ENCODE measurements at places on chromosomes 3 and 15.

DNA sequence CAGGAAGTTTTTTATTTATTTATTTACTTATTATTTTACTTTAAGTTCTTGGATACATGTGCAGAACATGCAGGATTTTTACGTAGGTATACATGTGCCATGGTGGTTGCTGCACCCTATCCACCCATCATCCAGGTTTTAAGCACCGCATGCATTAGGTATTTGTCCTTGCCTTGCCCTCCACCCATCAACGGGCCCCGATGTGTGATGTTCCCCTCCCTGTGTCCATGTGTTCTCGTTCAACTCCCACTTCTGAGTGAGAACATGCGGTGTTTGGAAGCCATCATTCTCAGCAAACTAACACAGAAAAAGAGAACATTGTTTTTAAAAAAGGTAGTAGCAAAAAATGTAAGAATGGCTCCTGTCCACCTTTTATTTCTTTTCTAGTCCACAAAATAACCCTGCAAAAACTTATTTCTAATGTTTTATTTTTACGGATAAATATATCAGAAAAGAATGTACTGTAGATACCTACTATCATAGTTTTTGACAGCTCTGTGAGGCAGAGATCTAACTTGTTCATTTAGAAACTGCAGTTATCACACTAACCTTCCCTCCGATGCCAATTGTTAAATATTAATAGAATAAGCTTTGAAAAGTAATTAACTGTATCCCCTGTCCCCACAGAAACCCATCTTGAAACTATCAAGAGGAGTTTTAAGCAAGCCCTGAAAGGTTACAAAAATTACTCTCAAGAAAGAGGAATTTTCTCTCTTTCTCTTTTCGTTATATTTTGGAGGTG, 189.2 kb downstream of the LPP start:
- no peak for DNase-seq

GRCh38 chr3:27719314-27720003, 2.7 kb downstream of the EOMES start:
- DNase-seq = no peak

DNA sequence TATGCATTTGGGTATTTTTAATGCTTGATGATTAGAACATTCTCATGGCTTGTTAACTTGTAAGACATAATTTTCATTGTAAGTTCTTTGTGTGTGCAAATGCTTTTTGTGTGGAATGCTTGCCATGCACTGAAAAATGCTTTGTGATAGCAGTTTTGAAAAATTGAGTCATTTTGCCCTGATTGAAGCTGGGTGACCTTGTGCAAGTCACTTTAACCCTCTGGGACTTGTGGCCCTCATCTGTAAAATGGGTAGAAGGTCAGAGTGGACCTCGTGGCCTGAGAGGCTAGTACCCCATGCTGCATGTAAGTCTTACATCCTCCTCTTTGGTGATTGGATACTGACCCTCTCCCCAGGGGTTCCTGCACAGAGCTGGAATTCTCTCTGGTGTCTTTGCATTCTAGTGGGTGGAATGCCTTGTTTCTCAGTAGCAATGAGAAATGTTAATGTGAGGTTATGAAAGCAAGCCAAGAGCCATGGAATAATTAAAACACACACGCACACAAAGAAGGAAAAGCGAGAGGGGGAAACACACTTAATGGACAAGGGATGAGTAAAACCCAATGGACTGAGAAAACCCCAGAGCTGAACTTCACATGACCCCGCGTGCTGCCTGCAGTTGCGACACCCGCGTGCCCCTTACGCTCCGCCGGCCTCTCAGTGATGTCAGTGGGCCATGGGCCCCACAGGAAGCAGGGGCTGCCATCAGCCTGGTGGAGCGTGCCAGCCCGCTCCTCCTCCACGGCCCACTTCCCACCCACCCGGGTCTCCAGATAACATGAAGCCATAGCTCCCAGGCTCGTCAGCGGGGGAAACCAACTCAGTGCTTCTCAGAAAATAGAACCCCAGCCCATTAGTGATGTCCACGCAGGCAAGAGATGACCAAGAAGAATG, 44.0 kb downstream of the SMAD3 start:
- peak; percentile 26 for DNase-seq

GRCh38 chr3:120451272-120451761, 525 bp upstream of the FSTL1 start:
- DNase-seq = no peak

- DNase-seq = no peak
Observed at GRCh38 chr3:8649757-8650156, 5.2 kb upstream of the SSUH2 start.

GRCh38 chr3:187946981-187947380, 201.7 kb upstream of the BCL6 start:
- no peak for DNase-seq

- no peak for DNase-seq
Observed at GRCh38 chr3:117278424-117279190, 569.0 kb downstream of the TUSC7 start.

DNA sequence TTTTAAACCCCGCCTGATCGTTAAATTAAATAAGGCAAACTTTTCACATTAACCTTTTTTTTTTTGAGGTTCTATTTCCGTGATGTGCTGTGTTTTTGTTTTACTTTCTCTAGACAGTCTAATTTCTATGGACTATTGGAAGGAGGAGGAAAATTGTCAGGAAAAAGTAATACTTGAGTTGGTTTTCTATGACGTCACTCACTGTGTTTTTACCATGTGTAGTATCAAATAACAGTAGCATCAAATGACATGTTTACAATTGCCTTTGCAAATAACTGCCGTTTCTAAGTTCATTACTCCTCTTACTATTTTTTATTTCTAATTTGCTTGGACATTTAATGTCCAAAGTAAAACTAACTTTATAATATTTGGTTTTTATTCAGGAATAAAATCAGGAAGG, 32.3 kb downstream of the MYO1E start:
- DNase-seq = no peak

GRCh38 chr15:45129651-45130129, at the start of the genes DUOX1 and DUOXA1:
DUOX1 (plus strand) TSS chr15:45129994; CDS start chr15:45131967, 1,973 bp downstream.
DUOXA1 (minus strand) TSS chr15:45129879; CDS start chr15:45123014, 6,865 bp downstream.
- DNase-seq = no peak

DNA sequence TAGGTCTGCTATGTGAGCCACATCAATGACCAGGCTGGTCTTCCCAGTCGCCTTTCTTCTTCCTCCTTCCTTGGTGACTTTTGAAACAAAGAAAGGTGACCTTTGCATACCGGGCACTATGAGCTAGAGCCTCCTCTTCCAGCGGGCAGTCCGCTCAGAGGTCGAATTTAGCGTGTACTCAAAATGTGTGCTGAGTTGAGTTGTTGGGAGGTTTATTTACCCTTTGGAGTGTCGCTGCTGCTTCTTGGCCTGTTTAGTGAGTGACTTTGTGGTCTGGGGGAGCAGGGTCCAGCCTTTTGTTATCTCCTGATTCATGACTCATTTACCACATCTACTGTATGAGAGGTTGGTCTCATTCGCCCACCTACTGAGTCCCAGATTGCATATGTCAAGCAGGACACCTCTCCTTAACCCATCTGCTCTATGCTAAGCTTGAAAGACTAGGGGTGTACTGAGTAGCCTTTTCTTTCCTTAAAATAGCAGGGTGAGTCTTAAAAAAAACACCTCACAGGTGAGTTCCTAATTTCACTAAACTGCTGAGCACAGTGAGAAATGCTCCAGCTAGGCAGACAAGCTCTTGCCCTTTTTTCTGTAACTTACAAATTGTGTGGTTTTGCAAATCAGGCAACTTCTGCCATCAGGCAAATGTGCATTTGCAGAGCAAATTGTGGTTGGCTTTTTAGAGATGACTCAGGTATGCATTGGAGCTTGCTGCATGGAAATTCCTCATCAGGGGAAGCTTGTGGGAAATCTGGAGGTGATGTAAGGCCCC, 3.2 kb upstream of the SIAH2 start:
- no peak for DNase-seq

GRCh38 chr15:99702895-99703602, 30.2 kb downstream of the LYSMD4 start:
- no peak for DNase-seq
